Natural killer cell treated with Interleukin-12 subunit alpha and Interleukin-12 subunit beta and Interleukin-15 and Interleukin-18, amount 100 ng/mL, for 72 hours (primary cell): ENCODE measurements at places on chromosomes 4 and X.

- peaks cover 43% of the 10 kb centered on the region for H3K27me3 ChIP-seq
- H3K4me3 ChIP-seq = no peak overlapping the region
- no peaks in the 10 kb centered on the region for H3K4me1 ChIP-seq
- no peak for DNase-seq
- peak overlapping the region; percentile 37 for H3K27ac ChIP-seq
- H3K36me3 ChIP-seq = no peaks in the 10 kb centered on the region
Observed at GRCh38 chrX:72079607-72080006, 52.1 kb downstream of the RTL5 start.

DNA sequence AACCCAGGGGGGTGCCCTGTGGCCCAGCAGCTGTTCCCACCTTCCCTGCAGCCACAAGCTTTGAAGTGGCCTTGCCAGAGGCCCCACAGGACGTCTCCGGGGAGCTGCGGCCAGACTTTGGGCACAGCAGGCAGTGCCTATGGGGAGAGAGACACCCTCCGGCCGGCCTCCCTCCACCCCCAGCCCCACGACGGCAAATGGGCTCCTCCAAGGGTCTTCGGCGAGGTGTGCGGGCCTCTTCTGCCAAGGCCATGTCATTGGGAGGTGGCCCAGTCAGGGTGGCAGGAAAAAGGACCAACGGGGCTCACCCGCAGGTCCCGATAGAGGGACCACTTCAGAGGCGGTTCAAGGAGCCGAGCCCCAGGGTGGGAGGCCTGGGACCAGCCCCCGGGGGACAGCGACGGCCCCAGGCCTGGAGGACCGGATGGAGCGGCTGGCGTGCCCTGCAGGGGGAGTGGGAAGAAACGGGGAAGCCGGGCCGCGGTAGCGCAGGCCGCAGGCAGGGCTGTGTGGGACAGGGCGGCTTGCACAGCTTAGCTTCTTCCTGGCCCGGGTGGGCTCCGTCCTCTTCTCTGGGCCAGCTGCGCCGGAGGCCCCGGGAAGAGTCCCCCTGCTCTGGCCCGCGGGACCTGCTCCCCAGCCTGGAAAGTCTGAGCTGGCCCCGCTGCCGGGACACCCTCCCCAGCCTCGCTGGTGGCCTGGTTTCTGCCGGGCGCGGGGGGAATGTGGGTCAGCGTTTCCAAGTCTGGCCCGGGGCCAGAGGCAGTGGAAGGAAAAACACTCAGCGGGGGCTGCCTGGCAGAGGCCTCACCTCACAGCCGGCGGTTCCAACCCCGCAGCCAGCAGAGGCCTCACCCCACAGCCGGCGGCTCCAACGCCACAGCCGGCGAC lies 21.9 kb upstream of the SPON2 start:
- H3K4me3 ChIP-seq = no peak overlapping the region
- no peaks in the 10 kb centered on the region for H3K36me3 ChIP-seq

DNA sequence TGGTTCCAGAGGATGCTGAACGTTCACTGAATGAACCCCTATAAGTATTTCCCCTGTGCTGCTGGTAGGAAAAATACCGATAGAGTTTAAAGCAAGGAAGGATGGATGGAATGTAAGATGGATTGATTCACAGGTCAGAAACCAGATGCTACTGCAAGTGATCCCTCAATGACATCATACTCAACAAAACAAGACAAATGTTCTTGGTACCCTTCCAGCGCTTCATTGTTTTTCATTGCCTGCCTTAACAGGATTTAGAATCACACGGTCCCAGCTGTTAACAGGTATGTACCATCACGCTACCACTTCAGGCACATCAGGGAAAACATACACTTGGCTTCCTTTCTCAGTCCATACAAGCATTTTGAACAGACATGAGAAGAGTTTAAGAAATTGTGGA lies 118.1 kb upstream of the TLR3 start:
- H3K4me3 ChIP-seq = no peak overlapping the region
- H3K27ac ChIP-seq = no peak overlapping the region
- H3K27me3 ChIP-seq = peaks cover 26% of the 10 kb centered on the region
- H3K36me3 ChIP-seq = no peaks in the 10 kb centered on the region
- H3K4me1 ChIP-seq = no peaks in the 10 kb centered on the region
- DNase-seq = no peak

GRCh38 chr4:77040854-77041725 lies 34.7 kb downstream of the CCNI start:
- H3K36me3 ChIP-seq = peaks cover 13% of the 10 kb centered on the region
- no peak for DNase-seq
- no peak overlapping the region for H3K27ac ChIP-seq

DNA sequence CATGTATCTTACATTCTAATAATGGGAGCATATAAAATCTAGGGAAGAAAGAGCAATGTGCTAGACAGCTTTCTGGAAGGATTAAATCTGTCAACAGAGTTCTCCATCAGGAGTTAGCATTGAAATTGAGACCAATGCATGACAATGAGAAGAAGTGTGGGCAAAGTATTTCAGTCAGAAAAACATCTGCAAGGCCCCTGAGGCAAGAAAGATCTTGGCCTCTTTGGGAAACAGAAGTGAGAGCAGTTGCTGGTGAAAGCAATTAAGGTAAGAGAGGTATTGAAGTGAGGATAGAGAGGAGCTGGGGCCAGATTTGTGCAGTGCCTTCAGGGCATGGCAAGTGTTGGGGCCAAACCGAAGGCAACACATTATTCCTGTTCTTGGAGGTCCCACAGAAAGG lies 999.1 kb downstream of the STPG2 start:
- no peak for DNase-seq
- no peaks in the 10 kb centered on the region for H3K27me3 ChIP-seq
- H3K4me3 ChIP-seq = no peak overlapping the region
- H3K36me3 ChIP-seq = peaks cover 2% of the 10 kb centered on the region
- H3K27ac ChIP-seq = no peak overlapping the region
- no peaks in the 10 kb centered on the region for H3K4me1 ChIP-seq

- no peak overlapping the region for H3K27ac ChIP-seq
- no peaks in the 10 kb centered on the region for H3K36me3 ChIP-seq
- DNase-seq = no peak
- H3K4me3 ChIP-seq = no peak overlapping the region
- peaks cover 10% of the 10 kb centered on the region for H3K27me3 ChIP-seq
Observed at GRCh38 chr4:112753333-112753732, 116.4 kb downstream of the LARP7 start.

DNA sequence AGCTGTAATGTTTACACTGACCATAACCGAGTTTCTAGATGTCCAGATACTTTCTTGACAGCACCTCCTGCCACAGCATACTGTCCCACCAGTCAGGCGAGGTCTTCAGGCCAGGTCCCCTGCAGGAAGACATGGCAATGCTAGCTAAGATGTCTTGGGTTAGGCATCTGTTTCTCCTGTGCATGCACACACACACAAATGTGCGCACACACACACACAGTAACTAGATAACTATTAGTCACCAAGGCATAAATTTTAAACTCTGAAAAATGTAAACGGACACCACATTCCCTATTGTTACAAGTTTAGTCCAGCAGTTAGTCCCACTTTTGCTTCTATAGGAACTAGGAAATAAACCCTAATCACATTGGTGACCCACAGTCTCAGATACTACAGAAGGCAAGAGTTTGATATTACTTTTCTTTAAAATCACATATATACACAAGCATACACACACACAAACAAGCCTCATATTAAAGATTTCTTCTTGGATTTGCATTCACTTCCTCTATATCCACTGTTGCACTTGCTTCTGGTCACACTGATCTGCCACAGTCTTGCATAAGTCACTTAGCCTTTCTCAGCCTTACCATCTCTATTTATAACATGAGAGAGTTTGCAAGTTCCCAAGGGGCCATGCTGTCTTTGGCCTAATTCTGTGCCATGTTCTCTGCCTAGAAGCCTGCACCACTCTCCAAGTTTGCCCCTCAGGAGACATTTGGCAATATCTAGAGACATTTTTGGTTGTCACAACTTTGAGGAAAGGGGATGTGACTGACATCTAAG lies 32.2 kb downstream of the IL21 start:
- no peaks in the 10 kb centered on the region for H3K36me3 ChIP-seq
- no peaks in the 10 kb centered on the region for H3K4me1 ChIP-seq
- H3K27me3 ChIP-seq = peaks cover 13% of the 10 kb centered on the region
- DNase-seq = no peak
- H3K4me3 ChIP-seq = no peak overlapping the region

DNA sequence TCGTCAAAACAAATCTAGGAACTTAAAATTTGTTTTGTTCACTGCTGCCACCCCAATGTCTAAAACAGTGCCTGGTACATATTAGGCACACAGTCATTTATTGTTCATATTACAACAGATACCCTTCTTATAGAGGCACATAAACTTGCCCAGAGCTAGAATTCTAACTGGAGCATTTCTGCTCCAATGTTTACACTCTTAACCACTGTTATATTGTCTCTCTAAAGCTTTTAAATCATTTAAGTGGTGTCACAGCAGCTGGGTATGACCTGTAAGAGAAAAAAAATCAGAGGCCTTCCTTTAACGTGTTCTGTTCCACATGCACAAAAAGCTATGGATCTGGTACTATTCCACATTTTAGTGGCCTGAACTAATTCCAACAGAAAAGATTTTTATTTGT lies 3.0 kb downstream of the UBE2D3 start:
- peaks cover 15% of the 10 kb centered on the region for H3K36me3 ChIP-seq
- H3K27me3 ChIP-seq = no peaks in the 10 kb centered on the region
- no peak overlapping the region for H3K4me3 ChIP-seq
- H3K4me1 ChIP-seq = peaks cover 59% of the 10 kb centered on the region
- H3K27ac ChIP-seq = no peak overlapping the region
- no peak for DNase-seq

DNA sequence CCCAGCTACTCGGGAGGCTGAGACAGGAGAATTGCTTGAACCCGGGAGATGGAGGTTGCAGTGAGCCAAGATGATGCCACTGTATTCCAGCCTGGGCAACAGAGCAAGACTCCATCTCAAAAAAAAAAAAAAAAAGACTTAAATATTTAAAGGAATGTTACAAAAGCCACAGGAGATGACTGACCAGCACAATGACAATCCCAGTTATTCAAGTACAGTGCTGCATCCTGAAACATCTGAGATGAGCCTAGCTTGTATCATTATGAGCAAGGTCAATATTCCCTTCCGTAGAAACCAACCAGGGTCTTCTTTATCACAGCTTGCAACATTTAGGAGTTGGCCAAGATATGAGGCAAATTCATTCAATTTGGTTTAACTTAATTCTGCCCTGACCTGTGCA lies 38.6 kb downstream of the LNX1 start:
- no peak overlapping the region for H3K27ac ChIP-seq
- no peak overlapping the region for H3K4me3 ChIP-seq
- H3K27me3 ChIP-seq = peaks cover 3% of the 10 kb centered on the region
- no peak for DNase-seq
- no peaks in the 10 kb centered on the region for H3K36me3 ChIP-seq
- no peaks in the 10 kb centered on the region for H3K4me1 ChIP-seq
